ENCODE measurements at places on chromosomes 3 and 15. TPM values are rescaled to one million over a fixed set of nuclear protein-coding genes. Genes with fewer than 3 reads are reported as not detected.

AVEN gene
- not detected for polyA plus RNA-seq

KLHL6 gene
- polyA plus RNA-seq = 1.3 TPM

HRG gene
- not detected for polyA plus RNA-seq

CCR3 gene
- polyA plus RNA-seq = not detected

IL17RD gene
- polyA plus RNA-seq = 34.0 TPM

HCN4 gene
- polyA plus RNA-seq = 0.03 TPM

SV2B gene
- 2.7 TPM for polyA plus RNA-seq

GRAMD2A gene
- 3.1 TPM for polyA plus RNA-seq

C3orf85 gene
- polyA plus RNA-seq = not detected

TMEM266 gene
- 0.78 TPM for polyA plus RNA-seq

LIPC gene
- not detected for polyA plus RNA-seq

COL6A6 gene
- polyA plus RNA-seq = 121 TPM

MBD4 gene
- polyA plus RNA-seq = 32.9 TPM

ANKRD34C gene
- polyA plus RNA-seq = not detected

TTC23 gene
- 20.1 TPM for polyA plus RNA-seq

WDR73 gene
- 20.6 TPM for polyA plus RNA-seq

NR1D2 gene
- 23.1 TPM for polyA plus RNA-seq

RLBP1 gene
- polyA plus RNA-seq = 0.34 TPM

CCDC51 gene
- polyA plus RNA-seq = 9.8 TPM

KLHL18 gene
- polyA plus RNA-seq = 11.6 TPM
